Activated naive CD4-positive, alpha-beta T cell treated with anti-CD3 and anti-CD28 coated beads, Interleukin-2, amount 50 U/mL, for 72 hours (primary cell): ENCODE measurements at places on chromosomes 3 and 15.

DNA sequence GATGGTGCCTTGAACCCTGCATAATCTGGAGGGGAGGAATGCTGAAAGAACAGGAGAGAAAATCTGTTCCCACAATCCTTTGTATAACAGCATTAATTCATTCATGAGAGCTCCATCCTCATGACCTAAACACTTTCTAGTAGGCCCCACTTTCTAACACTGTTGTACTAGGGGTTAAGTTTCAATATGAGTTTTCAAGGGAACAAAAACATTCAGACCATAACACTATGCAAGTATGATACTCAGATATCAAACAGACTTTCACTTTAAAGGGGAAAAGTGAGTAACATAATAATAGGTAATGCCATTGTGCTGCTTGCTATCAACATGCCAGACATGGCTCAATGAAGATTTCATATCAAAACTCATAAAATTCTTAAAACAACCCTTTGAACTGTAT, 32.4 kb upstream of the PLSCR2 start:
- no peak for DNase-seq

DNA sequence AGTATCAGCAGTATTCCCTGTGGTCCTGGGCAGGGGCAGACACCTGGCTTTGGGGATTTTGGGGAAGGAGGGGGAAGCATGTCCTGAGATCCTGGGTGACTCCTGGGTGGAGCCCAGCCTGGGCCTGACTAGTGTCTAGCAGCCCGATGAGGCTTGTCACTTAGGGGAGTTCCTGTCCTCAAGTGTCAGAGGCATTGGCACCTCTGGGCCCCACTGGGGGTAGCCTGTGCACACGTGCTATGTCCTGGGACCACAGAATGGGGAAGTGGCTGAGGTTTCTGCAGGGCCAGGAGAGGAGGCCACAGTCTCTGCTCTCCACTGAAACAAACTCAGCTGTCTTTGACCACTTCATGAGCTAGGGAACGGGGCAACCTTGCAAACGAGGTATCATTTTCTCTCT, 31.5 kb upstream of the ADCY5 start:
- no peak for DNase-seq

GRCh38 chr15:62472616-62473299, 307.7 kb upstream of the C2CD4B start:
- no peak for DNase-seq

DNA sequence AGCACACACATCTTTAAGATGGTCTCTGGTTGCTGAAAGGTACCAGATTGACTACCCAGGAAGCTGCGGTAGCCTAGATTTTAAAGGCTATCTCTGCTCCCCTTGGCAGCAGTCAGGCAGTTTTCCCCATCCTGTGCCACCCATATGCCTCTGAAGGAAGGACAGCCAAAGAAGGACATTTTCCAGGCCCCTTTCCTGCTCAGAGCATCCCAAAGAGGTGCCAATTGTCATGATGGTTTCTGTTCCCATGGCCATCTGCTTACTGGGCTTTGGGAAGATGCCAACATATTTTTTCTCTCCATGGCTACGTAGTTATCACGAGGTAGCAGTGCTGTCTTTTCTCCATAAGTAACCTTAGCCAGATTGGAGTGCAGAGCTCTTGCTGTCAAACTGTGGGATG, 39.7 kb downstream of the UNC13C start:
- DNase-seq, result no peak

- no peak for DNase-seq
These were observed 10.6 kb downstream of the SRGAP3 start for GRCh38 chr3:9238721-9239295.

DNA sequence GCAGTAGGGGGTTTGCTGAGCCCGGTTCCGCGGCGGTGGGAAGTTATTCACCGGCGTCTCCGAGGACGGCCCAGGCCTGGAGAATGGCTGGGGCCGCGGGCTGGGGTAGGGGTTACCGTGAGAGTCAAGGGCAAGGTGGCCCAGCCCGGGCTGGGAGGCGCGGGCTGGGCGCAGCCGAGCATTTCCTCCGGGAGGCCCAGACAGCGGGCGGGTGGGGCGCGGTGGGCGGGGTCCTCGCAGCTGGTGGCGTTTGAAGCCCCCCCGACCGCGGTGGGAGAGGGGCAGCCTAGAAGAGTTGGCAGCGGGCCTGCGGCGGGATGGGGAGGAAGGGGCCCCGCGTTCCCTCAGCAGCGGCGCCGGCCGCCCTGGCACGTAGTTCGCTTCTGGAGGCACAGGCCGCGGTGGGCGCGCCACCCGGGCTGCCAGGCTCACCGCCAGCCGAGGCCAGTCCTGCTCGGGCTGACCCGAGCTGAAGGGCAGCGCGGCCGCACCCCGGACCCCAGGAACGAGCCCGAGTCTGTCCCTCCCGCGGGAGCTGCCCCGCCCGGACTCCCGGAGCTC, 960 bp upstream of the KLF13 start:
- DNase-seq, result no peak

GRCh38 chr15:85579957-85580694, 199.7 kb downstream of the AKAP13 start:
- no peak for DNase-seq

DNA sequence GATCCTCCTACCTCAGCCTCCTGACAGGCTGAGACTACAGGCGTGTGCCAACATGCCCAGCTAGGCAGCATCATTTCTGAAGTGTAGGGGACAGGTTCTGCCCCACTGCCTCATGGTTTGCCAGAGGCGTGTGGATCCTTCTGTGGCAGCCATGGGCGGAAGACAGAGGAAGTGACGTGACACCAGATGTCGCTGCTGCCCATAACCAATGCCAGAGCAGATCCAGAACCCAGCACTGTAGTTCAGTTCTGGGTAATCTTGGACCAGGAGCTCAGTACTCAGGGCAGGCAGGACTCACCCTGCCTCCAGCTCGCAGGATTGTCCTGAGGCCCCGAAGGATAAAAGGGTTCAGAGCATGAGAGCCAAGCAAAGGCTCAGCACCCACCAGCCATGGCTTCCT, 8.2 kb downstream of the RBPMS2 start:
- no peak for DNase-seq

DNA sequence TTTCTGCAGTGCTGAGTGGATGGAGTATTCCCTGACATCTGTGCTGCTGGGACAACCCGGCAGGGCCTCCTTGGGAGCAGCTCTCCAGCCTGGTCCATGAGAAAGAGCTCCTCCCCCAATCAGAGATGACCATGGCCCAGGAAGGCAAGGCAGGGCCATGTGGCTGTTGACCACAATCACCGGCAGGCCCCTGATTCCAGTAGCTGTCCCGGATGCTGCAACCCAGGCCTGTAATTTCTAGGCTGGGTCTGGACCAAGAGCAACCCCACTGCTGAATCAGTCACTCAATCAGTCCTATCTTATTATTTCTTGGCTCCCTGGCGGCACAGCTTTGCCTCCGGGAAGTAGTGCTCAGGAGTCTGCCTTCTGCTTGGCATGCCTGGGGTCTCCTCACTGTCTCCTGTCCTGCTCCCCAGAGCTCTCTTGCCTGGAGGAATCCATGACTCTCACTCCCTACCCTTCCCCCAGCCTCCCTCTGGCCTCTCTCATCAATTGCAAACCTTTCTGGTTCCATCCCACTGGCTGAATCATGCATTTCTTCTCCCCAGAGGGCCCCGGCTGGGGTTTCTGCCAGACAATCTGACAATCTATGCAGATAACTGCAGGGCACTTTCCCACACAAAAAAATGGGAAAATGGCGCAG, 32.6 kb upstream of the ITGA11 start:
- DNase-seq, result no peak

DNA sequence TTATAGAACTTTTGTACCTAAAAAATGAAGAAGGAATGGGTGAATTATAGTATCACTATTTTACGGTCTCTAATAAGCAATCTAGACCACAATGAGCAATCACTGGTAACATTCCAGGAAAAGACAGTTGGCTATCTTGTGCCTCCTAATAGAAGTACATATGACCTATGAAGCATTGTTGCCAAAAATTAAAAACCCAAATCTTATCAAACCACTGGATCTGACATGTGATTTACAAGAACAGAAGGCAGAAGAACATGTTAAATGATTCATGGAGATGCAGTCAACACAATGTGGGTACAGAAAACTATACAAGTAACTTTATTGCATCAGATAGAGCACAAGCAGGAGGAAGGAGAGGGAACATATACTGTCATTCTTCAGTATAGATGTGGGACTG, 14.5 kb upstream of the HYKK start:
- no peak for DNase-seq

- peak; percentile 18 for DNase-seq
These were observed 72.7 kb downstream of the FBLN2 start for GRCh38 chr3:13621381-13622221.

DNA sequence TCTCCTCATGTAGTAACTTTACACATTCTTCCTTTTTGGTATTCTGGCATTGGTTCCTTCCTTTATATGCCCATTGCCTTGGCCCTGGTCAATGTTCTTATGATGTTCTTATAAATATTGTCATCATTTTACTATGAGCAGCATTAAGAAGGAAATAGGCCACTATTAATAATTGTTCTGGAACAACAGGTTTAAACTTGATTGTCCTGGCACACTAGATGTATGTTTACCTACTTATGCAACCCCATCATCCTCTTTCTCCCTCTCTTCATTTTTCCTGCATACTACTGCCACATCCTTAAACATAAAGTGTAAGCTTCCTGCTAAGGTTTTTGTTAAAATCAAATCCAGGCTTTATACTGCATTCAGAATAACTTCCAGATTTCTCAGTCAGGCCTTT, 114.7 kb downstream of the THRB start:
- no peak for DNase-seq

- no peak for DNase-seq
These were observed 118.2 kb downstream of the KLF13 start for GRCh38 chr15:31444844-31445243.

DNA sequence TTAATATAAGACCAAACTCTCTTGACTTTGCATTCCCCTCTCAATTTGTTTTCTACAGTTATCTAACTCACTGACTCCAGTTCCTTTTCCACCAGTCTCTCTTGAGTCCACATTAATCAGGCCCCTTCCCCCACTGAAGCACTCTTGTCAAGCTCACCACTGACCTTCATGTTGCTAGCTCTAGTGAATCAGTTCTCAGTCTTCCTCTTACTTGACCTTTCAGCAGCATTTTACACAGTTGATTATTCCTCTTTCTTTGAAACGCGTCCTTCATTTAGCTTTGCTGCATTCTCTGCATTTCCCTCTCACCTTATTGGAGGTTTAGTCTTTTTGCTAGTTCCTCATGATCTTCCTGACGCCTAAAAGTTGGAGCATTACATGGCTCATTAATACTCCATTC, 8.3 kb downstream of the PPP2R3A start:
- DNase-seq, result no peak

GRCh38 chr3:30642849-30643361, 36.5 kb downstream of the TGFBR2 start:
- DNase-seq, result no peak

DNA sequence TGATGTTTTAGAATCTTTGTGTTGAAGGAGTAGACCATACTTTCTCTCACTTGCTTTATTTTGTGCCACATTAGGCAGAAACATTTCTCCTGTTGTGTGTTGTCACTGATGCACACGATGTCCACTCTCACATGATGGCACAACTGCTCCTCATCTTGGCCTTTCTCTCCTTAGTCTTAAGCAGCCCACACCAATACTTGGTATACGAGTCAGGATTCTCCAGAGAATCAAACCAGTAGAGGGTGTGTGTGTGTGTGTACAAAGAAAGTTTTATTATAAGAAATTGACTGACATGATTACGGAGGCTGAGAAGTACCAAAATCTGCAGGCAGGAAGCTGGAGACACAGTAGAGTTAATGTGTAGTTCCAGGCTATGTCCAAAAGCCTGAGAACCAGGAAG, 187.1 kb downstream of the ALCAM start:
- no peak for DNase-seq
